ENCODE measurements at places on chromosomes 11 and 22.

GRCh38 chr11:24400059-24400665 lies 96.7 kb upstream of the LUZP2 start:
- DNase-seq, result no peak

- DNase-seq, result no peak
These were observed 5.0 kb downstream of the THY1 start for GRCh38 chr11:119417726-119418540.

GRCh38 chr11:86483940-86484794 lies 109.5 kb downstream of the CCDC81 start:
- DNase-seq, result no peak

- DNase-seq, result no peak
These were observed 104.5 kb downstream of the UVRAG start for GRCh38 chr11:75919525-75919924.

DNA sequence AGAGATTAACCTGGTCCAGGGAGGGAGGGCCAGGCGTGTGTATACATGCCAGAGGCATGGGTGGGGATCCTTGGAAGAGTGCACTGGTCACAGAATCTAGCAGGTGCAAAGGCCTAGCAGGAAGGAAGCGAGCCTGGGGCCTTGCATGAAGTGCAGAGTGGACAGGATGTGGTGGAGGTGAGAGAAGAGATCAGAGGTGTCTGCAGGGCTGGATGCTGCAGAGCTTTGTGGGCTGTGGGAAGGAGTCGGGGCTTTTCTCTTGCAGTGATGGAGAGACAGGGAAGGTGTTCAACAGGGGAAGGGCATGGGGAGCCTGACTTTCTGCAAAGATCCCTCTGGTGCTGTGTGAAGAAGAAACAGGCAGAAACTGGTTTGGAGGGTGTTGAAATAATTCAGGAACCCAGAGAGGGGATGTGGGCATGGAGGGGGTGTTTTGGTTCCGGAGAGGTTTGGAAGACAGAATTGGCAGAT lies 2.5 kb upstream of the TPST2 start:
- DNase-seq, result no peak
